ENCODE measurements at places on chromosomes 7 and 10.
A peak's percentile ranks its signal among the peaks of the same experiment; 100 is the strongest.

DNA sequence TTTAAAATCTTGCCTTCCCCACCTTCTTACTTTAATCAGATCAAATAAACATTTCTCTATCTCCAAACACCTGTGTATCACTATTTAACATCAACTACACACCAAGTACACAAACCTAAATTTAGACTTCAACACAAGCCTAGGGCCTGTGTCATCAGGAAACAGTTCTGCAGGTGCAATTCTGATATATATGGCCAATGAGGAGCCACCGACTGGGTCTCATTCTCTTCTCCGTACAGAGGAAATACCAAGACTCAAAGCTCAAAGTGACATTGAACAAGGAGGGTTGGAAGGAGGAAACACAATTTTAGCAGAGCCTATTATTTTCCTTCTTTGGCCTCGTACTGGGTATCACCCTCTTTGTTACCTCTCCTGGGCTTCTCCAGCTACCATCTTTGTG, 152.6 kb upstream of the PRR15 start:
- DNase-seq: no peak

GRCh38 chr7:26321435-26321834, 29.8 kb downstream of the SNX10 start:
- DNase-seq: no peak

DNA sequence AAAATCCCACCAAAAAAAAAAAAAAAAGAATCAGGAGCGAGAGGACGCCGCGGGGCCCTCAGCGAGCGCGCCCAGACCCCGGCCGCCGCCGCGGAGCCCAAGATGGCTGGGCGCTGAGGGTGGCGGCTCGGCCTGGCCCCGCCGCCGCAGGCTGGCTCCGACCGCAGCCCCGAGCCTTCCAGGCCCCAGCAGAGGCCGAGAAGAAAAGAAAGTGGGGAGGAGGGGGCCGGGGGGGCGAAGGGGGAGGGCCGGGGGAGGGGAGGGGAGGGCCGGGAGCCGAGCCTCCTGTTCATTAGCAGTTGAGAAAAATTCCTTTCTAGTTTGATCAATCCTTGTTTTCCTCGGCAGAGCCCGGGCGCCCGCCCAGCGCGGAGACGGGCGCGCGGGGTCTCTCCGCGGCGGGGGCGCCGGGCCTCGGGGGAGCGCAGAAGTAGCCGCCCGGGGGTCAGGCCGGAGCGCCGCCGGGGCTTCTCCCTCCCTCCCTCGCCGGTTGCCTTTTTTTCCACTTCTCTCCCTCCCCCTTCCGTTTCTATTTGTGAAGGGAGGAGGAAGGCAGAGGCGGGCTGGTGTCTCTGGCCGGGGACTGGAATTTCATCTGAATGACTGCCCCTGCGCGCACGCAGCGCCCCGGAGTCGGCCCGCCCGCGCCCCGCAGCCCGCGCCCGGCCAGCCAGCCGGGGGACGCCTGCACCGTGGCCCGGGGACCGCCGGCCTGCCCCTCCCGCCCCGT, 778 bp upstream of the TRIM8 start:
- peak; percentile 59 for DNase-seq

GRCh38 chr7:27191833-27192545, 7.0 kb upstream of the HOXA11 start:
- DNase-seq: no peak

DNA sequence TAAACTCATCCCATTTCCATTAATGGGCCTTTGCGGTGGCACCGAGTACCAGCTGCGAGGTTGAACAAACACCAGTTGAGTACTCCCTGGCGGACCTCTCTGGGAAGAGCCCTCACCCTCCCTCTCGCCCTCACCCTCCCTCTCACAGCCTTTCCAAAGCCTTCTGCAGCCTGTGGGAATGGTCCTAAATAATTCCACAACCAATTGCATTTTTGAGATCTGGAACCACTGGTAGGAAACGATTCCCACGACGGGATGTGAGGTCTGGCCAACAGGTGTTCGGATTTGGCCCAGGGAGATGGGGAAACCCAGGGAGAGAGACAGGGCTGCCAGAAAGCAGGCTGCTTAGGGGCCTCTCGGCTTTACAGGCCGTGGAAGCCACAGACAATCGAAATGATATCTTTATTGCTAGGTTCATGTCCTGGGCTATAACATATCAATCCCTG, 5.3 kb downstream of the PTF1A start:
- no peak for DNase-seq

DNA sequence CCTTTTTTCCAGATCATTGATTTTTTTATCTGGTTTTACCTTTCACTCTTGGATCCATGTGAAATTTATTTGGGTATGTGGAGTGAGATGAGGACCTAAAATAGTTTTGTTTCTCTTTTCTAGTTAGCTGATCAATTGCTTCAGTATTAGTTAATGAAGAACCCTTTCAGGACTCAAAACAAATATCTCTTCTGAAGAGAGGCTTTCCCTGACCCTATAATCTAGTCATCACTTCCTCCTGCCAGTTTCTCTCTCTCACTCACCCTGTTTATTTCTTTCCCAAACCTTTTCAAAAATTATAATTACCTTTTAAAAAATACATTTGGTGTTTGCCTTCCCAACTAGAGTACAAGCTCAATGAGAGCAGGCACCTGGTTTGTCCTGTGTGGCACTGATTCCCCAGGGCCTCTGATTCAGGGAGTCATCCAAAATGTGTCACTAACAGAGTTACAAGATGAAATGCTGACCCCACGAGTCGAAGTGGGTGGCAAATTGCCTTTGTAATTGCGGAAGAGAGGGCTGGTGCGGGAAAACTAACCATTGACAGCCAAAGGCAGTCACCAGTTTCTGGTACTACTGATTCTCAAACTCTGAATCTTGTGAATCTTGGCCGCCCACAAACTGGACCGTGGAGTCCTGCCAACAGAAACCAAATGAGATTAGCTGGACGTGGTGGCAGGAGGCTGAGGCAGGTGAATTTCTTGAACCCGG, 2.4 kb downstream of the TMEM140 start:
- no peak for DNase-seq

GRCh38 chr10:129784291-129784690, 179.8 kb downstream of the EBF3 start:
- no peak for DNase-seq

DNA sequence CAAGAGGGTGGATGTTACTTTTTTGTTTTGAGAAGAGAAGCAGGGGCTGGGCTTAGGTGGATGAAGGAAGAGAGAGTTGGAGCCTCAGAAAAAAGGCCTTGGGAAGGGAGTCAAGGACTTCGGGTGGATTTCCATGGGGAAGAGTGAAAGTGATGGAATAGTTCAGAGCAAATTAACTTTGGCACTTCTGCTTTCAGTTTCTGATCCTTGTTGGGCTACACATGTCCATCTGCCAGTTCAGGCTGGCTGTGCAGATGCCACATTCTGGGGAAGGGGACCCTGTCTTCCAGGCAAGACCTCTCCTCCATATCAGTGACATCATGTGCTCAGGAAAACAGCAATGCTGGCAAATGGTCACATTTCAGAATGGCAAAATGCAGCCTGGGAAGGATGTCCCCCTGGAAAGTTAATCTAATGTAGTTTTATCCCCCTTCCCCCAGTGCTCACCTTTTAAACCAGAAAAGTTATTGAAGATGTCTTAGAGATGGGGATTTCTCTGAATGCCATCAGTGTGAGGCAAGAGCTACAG, 86.0 kb downstream of the WDFY4 start:
- no peak for DNase-seq

DNA sequence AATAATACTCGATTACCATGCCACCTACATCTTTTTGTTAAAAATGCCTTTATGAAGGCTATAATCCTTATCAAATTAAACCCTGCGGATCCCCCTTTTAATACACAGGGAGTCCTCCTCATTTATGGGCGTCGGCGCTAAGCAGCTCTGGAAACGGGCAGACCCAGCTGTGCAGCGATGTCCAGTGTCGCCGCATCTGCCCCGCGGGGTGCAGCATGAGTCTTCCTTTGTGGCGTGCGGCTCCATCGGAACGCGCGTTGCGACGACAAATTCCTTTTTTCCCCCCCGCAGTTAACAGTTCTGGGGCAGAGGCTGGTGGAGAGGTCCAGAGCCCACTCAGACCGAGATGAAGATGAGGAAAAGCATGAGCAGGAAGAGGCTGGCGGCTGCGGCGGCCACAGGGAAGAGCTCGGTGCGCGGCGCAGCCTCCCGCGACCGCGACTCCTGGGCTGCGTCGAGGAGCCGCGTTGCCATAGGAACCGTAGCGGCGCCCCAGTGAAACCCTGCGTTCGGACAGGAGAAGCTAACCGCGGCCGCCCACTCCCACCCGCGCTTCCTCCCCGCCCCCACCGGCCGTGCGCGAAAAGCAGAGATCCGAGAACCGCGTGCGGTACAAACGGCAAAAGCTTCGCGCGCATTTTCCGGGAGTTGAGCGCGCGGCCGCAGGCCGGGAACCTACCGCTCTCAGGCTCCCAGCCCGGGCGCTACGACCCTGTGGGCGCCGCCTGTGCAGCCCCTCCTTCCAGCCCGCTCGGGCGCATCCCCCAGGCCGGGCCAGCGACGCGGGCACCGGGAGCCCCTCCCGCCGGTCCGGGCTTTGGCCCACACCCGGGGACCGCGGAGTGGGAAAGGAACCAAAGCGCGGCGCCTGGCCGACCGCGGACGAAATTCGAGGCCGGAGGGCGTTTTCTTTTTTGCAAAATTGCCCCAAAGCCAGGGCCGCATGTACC, 130.6 kb downstream of the SPAG6 start:
- DNase-seq: no peak

DNA sequence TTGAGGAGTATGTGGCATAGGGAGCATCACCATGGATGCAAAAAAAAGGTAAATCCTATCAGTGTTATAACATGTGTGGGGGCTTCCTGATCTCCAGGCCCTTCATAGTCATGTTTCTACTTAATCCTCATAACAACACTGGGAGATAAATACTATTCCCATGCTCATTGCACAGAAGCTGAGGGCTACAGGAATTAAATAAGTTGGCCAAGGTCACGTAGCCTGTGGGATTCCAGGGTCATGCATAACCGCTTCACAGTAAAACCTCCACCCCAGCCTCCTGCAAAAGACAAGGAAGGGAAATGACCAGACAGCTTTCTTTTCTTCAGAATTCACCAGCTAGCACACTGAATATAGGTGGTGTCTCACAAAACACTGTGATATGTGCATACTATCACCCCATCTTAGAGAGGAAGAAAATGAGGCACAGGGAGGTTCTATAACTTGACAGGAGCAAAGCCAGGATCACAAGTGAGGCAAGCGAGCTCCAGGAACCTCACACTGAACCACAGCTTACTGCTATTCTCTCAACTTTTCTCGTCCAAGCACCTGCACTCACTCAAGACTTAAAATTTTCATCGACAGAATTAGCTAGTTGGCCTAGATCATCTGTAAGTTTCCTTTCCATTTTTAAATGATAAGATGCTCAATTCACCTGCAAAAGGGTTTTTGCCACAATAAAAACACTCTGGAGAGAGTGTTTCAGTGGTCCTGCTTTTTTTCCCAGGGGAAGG, 13.4 kb downstream of the JAZF1 start:
- DNase-seq: no peak

GRCh38 chr10:86288695-86289576, 77.7 kb downstream of the GRID1 start:
- DNase-seq: no peak

DNA sequence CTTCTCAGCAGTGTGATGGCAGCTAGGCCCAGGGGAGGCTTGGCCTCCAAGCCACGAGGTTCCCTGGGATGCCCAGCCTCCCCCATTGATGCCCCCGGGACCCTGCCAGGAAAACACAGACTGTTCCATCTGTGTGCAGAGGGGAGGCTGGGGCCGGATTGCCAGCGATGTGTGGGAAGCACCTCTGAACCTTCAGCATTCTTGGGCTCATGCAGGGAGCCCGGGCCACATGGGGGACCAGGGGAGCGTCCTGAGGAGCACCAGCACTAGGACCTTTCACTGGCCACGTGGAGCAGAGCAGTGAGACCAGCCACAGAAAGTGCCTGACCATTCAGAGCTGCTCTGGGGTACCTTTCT, 2.6 kb downstream of the IMPDH1 start:
- DNase-seq: no peak

DNA sequence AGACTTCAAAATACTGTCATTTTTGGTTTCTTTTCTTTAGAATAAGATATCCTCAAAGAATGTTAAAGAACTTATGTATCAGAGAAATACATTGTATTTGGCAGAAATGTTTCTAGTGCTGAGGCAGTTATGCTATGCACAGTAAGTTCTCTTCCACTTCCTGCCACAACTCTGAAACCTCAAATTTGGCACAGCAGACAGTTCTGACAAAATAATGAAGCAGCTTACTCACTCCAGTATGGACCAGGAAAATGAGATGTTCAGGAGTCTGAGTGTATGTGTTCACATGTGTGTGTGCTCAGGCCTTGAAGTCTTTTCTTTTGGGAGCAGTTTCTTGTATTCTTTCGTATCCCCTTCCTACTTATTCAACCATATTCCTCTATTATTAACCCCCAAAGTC, 197.0 kb upstream of the AGK start:
- DNase-seq: peak; percentile 93

DNA sequence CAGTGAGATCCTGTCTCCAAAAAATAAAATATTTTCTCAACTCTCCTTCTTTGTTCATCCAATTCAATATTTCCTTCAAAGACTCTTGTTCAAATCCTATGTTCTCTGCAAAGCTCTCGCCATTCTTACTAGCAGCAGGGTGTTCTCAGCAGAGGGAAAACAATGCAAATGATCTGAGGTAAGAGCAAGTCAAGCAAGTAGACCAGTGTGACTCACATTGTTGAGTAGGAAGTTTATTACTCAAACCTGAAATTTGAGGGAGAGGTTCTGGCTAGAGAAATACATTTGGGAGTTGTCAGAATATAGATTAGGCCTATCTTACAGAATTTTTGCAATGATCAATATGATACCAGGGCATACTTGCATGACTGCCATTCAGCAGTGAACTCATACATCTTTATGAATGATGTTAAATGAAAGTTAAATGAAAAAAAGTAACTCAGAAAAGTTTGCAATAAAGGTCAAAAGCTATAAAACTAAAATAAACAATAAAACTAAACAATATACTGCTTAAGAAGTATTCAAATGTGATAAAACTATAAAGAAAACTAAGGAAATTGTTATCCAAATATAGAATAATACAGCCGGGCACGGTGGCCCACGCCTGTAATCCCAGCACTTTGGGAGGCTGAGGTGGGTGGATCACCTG, 5.8 kb downstream of the IDE start:
- peak; percentile 69 for DNase-seq

- no peak for DNase-seq
Measured at GRCh38 chr7:3806516-3806915, 505.5 kb downstream of the SDK1 start.

GRCh38 chr7:92732316-92733036, 103.9 kb downstream of the CDK6 start:
- DNase-seq: no peak

GRCh38 chr7:108239501-108240225, 109.5 kb upstream of the LAMB4 start:
- no peak for DNase-seq

GRCh38 chr10:30247704-30248103, 101.4 kb downstream of the MTPAP start:
- no peak for DNase-seq

Data from astrocyte (in vitro differentiated cells and primary cell).